A172 (cell line): ENCODE measurements at places on chromosomes 4 and X. TPM values are rescaled to one million over a fixed set of nuclear protein-coding genes. Genes with fewer than 3 reads are reported as not detected.

Gene ANK2
- 21.2 and 25.6 TPM in 2 replicates for total RNA-seq

DNA sequence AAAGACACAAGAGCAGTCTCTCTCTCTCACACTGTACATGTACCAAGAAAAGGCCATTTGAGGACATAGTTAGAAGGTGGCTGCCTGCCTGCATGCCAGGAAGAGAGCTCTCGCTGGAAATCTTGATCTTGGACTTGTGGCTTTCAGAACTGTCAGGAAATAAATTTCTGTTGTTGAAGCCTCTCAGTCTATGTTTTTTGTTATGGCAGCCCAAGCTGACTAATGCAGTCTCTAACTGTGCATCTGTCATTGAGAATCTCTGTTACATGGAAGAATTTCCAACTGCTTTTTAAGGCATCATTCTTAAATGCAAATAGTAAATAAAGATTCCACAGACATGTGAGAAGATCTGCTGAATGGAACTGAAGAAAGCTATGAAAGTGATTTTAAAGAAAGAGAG lies 198.3 kb downstream of the PCDH10 start:
- DNase-seq, result no peak

DNA sequence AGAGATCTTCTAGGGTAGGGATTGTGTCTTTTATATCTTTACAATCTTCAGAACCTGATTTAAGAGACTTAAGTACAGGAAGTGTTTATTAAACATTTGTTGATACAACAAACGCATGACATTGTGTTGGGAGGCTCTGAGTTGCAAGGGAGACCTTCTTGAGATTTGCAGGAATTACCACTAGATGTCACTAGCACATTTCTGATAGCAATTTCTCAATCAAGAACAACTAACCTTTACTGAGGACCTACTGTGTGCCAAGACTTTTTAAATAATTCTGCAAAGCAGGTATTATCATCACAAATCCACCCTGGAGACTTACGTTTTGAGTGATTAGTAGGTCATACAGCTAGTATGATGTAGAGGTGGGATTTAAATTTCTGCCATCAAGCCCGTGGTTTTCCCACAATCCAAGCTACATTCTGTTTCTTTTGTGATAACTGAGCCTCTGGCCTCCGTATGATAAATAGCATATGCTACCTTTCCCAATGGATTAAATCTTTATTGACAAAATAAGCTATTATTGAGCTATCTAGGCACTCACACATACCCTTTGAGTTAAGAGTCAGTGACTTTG lies 986.0 kb downstream of the CCSER1 start:
- peak; percentile 32 for DNase-seq

Gene PRDM5
- 13.1 and 14.6 TPM in 2 replicates for total RNA-seq

Gene BEX1
- total RNA-seq, result 22.1 and 35.8 TPM in 2 replicates

- DNase-seq, result no peak
Measured at GRCh38 chrX:22912616-22913015, 87.1 kb upstream of the DDX53 start.

Gene TGIF2LX
- total RNA-seq, result 0.98 TPM in 1 of 2 replicates, not detected in the other

DNA sequence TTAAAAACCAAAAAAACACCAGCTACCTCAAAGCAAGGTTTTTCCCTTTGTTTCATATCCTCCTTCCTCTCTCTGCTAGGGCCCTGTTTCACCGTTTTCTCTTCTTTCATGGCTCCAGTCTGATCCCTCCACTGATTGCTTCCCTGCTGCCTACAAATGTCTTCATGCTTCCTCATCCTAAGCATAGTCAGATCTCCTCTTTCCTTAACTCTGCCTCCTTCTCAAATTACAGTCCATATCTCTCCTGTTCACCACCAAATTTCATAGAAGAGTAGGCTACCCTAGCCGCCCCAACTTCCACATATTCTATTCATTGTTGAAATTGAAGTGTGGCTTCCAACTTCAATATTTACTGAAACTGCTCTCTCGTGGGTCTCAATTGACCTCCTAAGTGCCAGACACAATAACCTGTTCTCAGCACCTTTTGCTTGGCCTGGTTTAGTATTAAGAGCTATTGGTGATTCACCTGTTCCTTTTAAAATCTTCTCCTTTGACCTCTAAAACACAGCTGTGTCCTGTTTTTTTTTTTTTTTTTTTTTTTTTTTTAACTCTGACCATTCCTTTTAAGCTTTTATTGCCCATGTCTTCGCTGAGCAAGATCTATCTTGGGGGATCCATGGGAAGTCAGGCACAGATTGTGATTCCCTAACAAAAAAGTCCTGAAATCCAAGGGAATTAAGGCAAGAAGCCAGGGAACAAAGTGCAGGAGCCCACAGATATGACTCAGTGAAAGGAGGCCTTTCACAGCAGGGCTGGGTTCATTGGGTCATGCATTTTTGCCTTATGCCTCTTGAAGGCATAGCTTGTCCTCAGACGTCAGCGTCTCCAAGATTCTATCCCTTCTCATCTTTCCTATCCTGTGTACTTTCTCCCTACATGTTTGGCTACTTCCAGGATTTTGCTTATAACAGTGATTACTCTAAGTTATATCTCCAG lies 85.4 kb downstream of the RPS3A start:
- no peak for DNase-seq

DNA sequence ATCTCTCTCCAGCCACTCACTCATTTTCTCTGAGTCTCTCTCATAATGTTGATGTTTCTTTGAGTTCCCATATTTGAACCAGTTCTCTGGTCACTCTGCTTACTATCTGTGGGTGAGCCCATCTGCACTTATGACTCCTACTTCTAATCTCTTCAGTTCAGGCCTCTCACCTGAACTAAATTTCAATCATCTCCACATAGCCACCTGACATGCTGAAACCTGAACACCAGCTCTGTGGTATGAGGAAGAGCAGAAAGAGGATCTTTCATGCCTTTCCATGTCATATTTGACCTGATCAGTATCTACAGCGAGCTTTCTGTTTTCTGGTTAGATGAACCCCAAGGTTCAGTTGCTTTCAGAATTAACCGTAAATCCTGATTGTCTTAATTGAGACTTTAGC lies 122.2 kb upstream of the ESX1 start:
- DNase-seq, result no peak
